ENCODE measurements at places on chromosomes 16 and 17.

GRCh38 chr16:67242138-67242730 is 5.0 kb downstream of the FHOD1 start:
- DNase-seq: no peak

DNA sequence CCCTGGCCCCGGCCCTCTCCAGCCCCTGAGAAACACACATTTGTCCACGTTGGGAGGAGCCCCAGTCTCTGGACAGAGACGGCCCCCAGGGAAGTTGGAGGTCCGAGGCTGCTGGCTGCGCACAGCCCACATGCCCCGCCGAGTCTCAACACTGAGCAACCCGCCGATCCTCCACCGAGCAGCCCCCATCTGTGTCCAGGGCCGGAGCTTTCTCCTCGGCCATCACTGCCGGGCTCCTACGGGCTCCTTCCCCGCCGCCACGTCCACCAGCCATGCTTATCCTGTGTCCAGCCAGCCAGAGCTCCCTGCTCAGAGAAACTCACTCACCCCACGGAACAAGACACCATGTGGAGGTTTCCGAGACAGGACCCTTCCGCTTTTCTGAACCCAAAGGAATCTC is 103.3 kb downstream of the ENGASE start:
- no peak for DNase-seq

DNA sequence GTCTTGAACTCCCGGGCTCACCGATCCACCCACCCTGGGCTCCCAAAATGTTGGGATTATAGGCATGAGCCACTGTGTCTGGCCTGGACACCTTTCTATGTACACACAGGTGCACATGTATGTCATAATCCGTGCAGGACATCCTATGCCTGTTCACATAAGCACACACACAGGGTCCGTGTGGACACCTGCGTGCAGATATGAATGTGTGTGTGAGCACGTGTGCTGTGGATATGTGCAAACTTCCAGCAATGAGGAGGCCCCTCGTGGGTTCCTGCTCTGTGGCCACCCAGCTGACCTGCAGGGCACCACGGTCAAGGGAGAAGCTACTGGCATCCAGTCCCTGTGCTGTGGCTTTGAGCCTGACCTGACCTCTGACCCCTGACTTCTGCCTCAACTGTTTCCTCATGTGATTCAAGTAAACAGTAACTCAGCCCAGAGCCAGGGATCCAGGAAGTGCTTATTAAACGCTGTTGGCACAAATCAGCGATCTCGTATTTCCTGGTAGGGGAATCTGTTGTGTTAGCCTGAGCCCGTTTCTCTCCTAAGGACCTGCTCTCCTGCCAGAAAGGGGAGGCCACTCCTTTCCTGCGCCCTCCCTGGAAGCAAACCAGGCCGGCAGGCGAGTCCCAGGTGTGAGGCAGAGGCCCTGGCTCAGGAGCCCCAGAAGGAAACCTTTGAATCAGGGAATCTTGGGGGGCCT is 6.5 kb downstream of the CPNE7 start:
- no peak for DNase-seq

GRCh38 chr17:57273490-57273889 is 17.2 kb downstream of the MSI2 start:
- DNase-seq: no peak

DNA sequence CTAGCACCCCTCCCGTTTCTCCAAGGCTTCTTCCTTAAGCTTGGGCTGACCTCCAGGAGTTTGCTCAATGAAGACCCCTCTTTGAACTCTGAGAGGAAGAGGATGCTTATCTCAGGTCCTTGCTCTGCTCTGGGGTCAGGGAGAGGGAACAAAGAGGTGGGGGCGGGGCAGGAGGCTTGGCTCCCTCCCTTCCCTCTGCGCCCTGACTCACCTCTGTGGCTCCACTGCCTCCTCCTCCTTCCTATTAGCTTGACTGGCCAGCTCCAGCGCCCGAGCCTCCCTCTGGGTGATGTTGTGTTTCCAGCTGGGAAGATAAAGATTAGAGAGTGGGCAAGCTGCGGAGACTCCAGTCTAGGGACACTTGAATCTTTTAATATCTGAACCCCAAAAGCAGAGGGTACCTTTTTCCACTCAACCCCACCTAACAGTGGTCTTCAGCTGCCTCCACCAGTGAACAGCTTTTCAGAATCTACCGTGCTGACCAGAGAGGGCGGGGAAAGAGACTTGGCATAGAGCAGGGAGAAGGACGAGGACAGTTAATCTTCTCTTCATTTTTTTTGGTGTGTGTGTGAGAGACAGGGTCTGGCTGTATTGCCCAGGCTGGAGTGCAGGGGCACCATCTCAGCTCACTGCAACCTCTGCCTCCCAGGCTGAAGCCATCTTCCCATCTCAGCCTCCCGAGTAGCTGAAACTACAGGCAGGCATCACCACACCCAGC is 6.7 kb downstream of the GIP start:
- DNase-seq: no peak

GRCh38 chr17:42179911-42180410 is 981 bp downstream of the KCNH4 start:
- no peak for DNase-seq

DNA sequence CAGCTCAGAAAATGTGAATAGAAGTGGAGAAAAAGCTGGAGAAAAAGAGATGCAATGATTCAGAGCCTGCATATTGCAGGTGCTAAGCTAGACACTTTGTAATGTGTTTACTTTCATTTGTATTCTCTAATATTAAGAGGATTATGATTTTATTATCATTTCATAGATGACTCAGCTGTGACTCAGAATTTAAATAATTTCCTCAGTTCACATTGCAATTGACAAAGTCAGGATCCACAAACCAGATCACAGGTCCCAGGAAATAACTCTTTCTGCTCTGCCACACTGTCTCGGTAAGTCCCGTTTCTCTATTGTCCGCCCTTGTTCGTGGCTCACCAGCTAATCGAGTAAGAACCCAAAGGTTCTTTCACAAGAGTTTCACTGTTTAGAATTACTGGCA is 235.4 kb upstream of the MON1B start:
- DNase-seq: no peak

DNA sequence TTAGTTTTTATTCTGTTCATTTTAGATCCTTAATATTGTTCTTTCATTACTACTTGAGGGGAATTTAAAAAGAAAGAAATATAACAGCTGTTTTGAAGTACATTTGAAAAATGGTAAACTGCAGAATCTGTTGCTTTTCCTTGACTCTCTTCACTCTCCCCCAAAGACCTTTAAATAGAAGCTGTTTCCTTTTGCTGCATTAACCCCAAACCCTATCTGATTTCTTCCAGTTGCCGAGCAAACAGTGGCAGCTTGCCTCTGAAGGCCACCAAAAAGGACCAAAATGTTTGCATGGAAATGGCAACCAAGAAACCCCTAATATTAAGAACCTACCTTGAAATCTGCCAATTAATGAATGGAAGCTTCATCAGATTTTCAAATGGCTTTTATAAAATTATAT is 37.1 kb downstream of the PRKCA start:
- no peak for DNase-seq

GRCh38 chr17:16353317-16354174 is at the start of gene CENPV:
Gene CENPV, minus strand, starts transcription at chr17:16353469. Its CDS starts 33 bp downstream, at chr17:16353436.
- DNase-seq: no peak

DNA sequence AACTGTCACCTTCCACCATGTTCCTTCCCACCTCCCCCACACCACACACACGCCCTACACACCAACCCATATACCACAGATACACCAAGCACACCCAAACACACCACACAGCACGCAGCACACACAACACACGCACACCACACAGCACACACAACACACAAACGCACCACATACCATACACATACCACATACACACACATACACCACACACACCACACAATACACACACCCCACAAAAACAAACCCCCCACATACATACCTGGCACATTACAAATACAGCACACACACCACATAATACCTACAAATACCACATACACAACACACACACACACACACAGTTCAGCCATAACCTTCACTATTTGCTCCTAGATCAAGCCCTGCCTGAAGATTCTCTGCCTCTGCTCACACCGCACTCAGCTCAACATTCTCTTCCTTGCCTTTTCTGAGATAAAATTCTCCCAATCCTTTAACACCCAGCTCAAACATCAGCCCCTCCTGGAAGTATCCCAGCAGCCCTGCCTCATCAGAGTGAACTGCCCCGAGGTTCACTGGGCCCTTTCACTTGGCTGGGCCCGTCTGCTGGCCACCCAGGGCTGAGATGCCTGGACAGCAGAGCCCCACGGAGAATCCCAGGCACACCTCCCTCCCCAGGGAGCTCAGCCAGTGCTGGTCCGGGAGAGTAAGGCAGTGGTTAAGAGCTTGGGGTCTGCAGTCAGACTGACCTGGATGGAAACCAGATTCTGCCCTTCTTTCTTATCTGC is 31.9 kb upstream of the CPNE2 start:
- no peak for DNase-seq

DNA sequence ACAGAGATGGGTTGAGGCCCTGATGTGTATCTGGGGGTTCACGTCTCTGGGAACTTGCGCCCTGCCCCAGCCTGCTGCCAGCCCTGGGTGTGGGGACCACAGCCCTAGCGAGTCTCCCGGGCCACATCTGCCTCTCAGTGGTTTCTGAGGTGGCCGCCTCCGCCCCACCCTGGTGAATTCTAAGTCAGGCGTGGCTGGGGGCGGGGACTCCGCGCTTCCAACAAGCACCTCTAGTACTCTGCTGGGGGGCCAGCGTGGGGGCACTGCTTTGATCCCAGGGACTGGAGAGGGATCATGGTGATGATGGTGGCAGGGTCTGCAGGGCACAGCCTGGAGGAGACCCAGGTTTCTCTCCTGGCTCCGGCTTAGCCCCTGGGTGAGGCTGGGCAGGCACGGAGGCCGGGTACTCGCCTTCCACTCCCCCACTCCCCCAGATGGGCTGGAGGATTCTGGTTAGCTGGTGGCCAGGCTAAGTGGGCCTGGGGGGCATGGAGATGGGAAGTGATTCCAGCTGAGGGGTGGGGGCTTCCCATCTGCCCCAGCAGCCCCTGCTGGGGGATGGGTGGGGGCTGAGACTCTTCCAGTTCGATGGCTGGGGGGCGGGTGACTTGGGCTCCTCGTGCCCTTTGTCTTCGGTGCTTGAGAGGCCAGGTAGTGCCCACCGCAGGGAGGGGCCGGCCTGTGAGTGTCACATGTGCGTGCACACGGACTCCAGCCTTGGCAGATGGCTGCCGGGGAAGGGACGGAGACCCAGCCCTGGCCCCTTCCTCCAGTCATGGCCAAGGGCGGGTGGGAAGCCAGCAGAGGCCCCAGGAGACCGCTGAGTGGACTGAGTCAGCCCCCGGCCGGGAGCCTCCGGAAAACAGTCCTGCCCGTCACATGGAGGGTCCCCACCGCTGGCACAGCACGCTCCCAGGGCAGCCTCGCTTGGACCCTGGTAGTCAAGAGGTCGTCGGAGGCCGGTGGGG is 3.9 kb downstream of the GLIS2 start:
- DNase-seq: peak; percentile 40

GRCh38 chr17:3723188-3723555 is 531 bp upstream of the HASPIN start:
- DNase-seq: no peak

DNA sequence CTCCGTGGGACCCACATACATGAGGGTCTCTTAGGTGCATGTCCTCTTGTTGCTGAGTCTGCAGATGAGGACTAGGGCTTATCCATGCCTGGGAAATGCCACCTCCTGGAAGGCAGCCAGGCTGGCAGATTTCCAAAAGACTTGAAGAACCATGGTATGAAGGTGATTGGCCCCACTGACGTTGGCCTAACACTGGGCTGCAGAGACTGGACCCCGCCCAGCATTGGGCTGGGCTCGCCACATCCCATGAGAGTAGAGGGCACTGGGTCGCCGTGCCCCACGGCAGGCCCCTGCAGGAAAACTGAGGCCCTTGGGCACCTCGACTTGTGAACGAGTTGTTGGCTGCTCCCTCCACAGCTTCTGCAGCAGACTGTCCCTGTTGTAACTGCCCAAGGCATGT is 38.2 kb upstream of the IL21R start:
- DNase-seq: no peak

DNA sequence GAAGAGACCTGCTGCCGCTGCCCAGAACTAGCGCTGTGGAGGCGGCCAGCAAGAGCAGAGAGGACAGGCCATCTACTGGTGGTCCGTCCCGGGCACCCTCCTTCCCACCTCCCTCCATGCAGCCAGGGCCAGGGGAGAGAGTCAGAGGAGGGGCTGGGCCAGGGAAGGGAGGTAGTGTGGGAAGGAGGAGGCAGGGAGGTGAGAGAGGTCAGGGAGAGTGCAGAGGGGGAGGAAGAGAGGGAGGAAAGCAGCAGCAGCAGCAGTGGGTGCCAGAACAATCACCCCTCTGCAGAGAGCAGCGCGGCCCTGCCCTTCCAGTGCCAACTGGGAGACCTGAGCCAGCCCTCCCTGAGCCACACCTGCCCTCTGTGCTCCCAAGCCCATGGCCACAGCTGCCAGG is 6.6 kb downstream of the C16orf95 start:
- DNase-seq: no peak

DNA sequence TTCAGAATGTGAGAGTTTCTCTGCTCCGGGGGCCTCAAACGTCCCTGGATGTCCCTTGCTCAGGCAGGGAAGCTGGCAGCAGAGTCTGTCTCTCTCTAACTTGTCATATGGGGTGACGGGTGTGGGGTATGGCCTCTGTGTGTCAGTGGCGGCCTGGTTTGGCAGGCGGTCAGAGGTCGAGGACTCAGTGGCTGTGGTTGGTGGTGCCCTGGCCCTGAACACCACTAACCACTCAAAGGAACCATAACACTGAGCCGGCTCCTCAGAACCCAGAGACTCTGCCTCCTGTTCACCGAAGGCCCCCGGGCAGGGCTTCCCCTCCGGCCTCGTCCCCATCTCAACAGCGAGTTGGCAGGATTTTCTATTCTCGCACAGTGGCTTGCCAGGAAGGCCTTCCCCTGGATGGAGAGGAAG is 677 bp downstream of the P2RX1 start:
- no peak for DNase-seq

GRCh38 chr17:62045109-62045508 is 20.0 kb downstream of the MED13 start:
- DNase-seq: no peak

- DNase-seq: no peak
Measured at GRCh38 chr16:88927661-88928060, 49.3 kb downstream of the CBFA2T3 start.

DNA sequence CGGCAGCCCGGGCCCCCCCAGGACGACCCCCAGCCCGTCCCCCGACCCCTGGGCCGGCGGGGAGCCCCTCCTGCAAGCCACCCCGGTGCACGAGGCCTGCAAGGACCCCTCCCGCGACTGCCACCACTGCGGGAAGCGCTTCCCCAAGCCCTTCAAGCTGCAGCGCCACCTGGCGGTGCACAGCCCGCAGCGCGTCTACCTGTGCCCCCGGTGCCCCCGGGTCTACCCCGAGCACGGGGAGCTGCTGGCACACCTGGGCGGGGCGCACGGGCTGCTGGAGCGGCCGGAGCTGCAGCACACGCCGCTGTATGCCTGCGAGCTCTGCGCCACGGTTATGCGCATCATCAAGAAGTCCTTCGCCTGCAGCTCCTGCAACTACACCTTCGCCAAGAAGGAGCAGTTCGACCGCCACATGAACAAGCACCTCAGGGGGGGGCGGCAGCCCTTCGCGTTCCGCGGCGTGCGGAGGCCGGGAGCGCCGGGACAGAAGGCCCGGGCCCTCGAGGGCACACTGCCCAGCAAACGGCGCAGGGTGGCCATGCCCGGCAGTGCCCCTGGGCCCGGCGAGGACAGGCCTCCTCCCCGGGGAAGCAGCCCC is 15.6 kb upstream of the ZFPM1 start:
- DNase-seq: no peak
